T follicular helper cell (primary cell): ENCODE measurements at places on chromosomes 6 and 20.

DNA sequence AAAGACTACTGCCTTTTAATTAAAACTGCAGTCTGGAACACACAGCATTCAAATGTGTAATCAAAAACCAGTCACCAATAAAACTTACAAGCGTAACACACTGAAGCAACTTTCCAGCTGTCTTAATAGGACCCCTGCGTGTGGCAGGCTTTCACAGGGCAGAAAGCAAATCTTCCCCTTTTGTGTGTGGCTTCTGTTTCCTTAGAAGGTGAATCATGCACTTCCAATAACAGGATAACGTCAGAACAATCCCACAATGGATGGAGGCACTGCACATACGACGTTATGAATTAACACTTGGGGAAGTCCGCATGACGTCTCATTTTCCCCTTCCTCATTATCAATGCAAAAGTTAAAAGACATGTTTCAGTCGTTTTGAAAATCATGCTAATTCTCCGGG is 44.8 kb downstream of the INSM1 start:
- DNase-seq: no peak

- DNase-seq: no peak
Measured at GRCh38 chr6:149887343-149887742, 10.6 kb downstream of the RAET1E start.

GRCh38 chr6:441126-441920 is 49.8 kb downstream of the IRF4 start:
- no peak for DNase-seq

DNA sequence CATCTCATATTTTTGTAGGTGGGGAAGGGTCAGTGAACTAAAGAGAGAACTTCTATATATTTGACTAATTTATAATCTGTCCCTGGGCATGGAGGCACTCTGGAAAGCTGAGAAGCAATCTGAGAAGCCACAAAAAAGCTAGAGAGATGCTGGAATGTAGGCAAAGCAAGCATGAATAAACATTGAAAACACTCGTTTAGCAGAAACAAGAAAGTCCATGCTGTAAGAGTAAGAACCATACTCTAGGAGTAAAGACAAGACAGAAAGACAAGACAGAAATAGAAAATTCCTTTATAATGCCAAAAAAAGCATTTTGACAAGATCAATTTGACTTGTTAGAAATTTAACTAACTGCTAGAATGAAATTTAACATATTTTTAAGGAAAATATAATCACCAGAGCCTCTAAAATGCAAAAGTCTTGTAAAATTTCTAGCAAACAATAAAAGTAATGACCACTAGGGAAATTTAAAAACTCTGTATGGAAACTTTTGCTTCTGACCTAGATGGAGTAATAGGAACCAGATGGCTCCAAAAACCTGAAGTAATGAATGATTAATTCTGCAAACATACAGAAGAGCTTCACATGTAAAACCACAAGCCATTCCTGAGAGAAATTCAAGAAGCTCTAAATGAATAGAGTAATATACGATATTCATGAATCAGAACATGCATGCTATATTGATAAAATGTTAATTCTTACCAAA is 625.7 kb upstream of the PTCHD4 start:
- DNase-seq: no peak

DNA sequence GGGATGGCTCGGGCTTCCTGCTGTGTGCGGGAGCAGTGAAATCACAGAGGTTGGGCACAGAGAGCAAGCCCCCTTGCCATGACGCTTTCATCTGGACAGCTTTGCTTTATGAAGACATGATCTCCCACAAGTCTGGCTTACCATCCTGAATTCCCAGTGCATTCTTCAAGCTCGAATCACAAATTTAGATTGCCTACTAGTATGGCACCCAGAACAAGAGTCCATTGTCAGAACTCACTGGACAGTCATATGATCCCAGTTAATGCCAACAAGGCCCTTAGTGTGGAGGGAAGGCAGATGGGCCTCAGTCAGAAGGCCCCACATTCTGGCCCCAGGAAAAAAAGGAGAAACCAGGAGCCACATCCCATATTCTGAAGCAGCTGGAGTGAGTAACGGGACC is 147.3 kb upstream of the FOXQ1 start:
- DNase-seq: no peak

DNA sequence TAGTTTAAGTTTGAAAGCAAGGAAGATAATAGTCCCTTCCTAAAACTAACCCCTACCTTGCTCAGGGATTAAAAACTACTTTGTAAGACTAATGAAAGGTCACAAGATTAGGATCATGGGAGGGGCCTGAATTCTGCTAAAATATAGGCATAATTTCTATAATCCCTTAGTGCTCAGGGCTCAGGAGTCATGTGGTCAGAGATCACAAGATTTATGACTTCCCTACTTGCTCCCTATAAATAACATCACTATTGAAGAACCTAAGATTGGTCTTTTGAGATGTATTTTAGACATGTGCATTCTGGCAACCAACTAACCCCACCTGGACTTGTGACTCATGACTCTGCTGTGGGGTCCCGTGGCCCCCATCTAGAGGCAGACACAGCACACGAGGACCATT is 81.1 kb downstream of the STMND1 start:
- DNase-seq: no peak

GRCh38 chr20:62488470-62488869 is 12.7 kb upstream of the GATA5 start:
- DNase-seq: no peak

GRCh38 chr6:73893696-73894095 is 197.7 kb downstream of the CD109 start:
- no peak for DNase-seq

DNA sequence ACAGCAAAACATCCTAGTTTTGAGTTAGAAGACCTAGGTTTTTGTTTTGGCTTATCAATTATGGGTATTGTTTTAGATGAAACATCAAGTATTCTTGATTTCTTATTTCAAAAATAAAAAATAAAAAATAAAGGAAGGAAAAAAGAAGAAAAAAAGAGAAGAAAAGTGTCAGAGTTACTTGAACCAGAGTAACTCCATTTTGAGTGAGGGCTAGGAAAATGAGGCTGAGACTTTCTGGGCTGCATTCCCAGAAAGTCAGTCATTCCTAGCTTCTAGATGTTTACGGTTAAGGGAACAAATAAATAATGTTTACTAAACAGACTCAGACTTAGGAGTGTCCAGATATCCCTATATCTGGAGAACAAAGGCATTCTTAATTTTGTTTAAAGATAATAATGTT is 45.3 kb upstream of the HFE start:
- no peak for DNase-seq

DNA sequence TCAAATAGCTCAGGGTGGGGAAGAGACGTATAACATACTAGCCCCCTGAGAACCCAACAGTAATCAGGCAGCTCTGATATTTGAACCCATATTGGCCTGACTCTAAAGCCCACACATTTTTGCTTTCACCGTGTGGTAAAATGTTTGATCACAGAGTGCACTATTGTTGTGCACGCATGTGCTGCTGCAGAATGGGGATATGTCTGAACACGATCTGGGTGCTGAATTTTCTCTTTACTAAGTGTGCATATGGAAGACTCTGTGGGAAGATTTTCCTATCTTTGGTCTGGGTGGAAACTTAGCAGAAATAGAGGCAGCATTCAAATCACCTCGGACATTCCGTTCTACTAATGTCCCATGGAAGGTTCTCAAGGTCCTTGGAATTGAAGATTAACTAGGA is 800.1 kb downstream of the TFAP2A start:
- DNase-seq: no peak
